Suprapubic skin (tissue), 4 donors: ENCODE measurements at places on chromosomes 13 and 19. TPM values are rescaled to one million over a fixed set of nuclear protein-coding genes. Genes with fewer than 3 reads are reported as not detected.
A peak's percentile ranks its signal among the peaks of the same experiment; 100 is the strongest.

DNA sequence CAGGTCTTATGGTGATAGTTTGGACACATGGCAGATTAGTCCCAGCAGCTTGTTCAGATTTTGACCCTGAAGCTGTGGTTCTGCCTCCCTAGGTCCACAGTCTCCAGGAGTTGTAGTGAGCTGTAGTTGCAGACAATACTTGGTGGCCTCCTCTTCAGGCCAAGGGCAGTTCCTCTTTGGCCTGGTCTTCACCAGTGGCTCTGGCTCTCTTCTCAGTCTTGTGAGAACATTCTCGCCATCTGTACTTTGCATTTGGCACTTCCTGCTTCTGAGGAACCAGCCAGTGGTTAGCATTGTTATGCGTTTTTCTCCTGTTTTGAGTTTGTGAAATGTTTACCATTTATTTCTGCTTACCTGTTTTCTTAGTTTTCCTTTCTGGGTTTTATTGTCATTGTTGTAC lies 40.7 kb downstream of the PCCA start:
- no peak for DNase-seq

GRCh38 chr13:23959231-23959862 lies 62.0 kb upstream of the C1QTNF9B start:
- no peak for DNase-seq

DNA sequence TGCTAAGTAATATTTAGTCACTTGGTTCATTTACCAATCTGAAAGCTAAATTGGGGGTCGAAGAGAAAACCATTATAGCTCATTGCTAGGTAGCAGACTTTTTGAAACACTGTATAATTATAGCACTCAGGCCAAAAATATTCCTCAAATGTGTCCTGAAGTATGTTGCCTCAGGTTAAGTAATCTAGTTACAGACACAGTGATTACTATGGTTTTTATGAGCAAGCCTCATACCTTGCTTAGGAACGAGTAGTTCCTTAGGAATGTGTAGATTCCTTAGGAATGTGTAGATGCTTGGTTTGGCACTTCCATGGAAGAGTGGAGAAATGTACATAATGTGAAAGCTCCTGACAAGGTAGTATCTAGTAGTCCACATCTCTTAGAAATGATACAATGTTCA lies 387.5 kb downstream of the LMO7 start:
- DNase-seq, result no peak

DNA sequence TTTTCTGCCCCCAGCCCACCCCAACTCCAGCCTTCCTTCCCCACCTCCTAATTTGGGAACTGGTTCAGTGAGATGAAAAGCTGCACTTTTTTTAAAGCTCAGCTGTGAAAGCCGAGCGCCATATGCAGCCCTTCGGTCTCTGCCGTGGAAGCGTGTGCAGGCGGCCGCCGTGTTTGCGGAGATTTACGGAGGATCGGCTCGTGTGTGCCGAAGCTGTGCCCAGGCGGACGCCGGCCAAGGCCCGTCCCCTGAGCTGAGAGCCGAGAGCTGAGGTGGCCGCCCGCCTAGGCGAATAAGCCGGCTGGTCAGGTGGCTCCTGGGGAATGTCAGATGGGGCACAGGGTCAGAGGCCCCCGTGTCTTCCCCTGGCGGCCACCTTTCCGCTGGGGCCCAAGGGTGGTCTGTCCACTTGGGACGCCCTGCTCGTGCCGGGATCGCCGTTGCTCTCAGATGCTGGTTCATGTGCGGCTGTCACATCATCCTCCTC lies 78.7 kb downstream of the ZNF536 start:
- no peak for DNase-seq

GRCh38 chr19:10334588-10335351 lies 1.4 kb upstream of the RAVER1 start:
- peak; percentile 98 for DNase-seq

- DNase-seq, result no peak
These were observed 1.5 kb downstream of the GPR18 start for GRCh38 chr13:99256709-99257108.

DNA sequence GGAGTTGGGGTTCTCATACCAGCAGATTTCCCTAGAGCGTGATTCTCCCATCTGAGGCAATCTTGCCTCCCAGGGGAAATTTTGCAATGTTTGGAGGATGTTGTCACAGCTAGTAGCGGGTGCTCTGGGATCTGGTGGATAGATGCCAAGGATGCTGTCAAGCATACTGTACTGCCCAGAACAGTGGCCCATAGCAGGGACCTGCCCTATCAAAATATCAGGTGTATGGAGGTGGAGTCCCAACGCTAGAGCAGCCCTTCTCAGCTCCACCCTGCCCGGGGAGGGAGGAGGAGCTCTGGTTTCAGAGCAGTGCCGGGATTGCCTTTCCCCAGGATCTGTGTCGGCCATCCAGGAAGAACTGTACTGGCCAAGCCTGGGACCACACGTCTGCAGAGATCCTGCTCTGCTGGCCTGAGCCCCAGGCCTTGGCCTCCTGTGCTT lies 10.9 kb upstream of the QTRT1 start:
- DNase-seq, result no peak

GRCh38 chr19:18108897-18109296 lies 11.3 kb downstream of the MAST3 start:
- DNase-seq, result no peak

DNA sequence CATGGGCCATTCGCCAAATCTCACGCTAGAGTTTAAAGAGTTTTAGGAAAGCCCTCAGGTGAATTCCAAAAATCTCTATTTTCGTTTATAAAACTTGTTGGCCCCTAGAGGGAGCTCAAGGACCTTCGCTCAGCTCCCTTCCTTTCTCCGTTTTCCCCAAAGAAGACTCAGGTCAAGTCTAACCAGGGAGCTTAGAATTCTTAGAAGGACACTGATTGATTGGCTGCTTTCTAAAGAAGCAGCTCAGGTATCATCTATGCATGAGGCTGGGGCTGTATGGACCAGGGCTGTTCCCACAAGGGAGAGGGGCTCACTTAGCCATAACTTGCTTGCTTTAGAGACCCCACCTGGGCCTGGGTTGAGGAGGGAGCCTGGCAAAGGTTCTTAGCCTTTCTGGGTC lies 20.5 kb downstream of the DZIP1 start:
- DNase-seq, result no peak

GRCh38 chr19:52622261-52622660 lies 15.9 kb downstream of the ZNF83 start:
- no peak for DNase-seq

DNA sequence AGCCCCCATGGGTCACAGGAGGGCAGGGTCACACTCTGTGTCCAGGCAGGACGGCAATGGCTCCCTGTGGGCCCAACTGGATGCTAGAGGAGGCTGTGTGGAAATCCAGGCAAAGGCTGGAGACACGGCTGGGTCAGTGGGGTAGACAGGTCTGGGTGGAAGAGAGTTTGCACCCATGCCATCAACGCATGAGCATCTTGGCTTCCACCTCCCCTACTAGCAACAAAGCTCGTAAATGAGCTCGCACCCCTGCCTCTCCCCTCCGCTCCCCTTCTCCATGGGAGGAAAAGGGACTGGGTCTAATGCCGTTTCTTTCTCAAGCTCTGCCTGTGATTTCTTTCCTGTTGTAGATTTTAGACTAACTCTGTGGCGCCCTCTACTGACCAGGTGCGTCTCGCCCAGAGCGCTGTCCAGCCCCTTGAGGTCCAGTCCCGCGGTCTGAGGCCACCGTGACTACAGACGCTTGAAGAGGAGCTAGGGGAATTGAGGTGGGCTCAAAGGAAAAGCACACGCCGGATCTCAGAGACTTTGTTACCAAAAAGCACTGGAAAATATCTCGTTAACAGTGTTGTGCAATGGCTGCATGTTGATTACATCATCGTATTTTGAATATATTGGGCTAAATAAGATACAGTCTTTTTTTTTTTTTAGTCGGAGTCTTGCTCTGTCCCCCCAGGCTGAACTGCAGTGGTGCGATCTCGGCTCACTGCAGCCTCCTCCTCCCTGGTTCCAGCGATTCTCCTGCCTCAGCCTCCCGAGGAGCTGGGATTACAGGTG lies 50.7 kb upstream of the USP29 start:
- no peak for DNase-seq

GRCh38 chr13:80945328-80945727 lies 604.4 kb upstream of the SPRY2 start:
- no peak for DNase-seq

GRCh38 chr19:45154064-45154827 lies 6.5 kb downstream of the NKPD1 start:
- no peak for DNase-seq

DNA sequence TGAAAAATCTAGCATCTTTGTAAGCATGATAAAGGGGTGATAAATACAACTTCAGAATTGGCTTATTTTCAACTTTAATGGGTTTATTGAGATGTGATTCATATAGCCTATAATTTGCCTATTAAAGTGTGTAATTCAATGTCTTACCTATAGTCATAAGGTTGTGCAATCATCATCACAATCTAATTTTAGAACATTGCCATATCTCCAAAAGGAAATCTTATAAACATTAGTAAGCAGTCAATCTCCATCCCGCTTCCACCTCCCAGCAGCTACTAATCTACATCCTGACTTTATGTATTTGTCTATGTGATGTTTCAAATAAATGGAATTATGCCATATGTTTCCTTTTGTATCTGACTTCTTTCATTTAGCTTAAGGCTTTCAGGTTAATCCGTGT lies 145.2 kb upstream of the KLHL1 start:
- DNase-seq, result no peak

DNA sequence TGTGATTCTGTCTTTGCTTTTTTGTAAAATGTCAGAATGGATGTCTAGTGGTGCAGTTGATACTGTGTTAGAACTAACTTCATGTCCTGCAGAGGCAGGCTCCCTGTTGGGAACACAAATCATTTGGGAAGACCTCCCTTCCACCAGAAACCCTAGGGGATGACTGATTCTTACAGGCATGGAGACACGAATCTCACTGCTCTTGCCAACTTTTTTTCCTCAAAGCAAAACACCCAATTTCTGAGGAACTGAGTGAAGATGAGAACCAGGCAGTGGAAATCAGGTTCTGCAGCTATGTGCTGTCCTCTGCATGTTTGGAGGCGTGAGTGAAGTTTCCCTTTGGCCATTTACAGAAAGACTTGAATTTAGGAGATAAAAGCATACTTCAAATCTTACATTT lies 87.5 kb upstream of the CSNK1A1L start:
- no peak for DNase-seq

GRCh38 chr19:51710163-51710562 lies 13.6 kb downstream of the HAS1 start:
- no peak for DNase-seq

DNA sequence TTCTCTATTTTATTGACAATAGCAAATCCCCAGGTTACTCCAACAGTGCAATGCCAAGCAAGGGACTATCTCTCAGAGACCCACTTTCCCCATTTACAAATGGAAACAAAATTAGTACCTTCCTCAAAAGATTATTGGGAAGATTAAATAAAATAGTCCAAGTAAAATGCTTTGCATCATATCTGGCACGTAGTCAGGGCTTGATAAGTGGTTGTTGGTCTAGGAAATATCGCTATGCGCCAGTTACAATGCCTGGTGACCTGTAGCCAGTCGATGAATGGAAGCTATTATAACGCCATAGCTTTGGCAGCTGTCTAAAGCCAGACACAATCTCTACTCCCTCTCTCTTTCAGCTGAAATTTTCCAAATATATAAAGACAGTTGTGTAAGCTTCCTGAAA lies 220.3 kb downstream of the RAP2A start:
- DNase-seq, result no peak

- DNase-seq, result no peak
These were observed 42.9 kb downstream of the CAB39L start for GRCh38 chr13:49400755-49401659.

DNA sequence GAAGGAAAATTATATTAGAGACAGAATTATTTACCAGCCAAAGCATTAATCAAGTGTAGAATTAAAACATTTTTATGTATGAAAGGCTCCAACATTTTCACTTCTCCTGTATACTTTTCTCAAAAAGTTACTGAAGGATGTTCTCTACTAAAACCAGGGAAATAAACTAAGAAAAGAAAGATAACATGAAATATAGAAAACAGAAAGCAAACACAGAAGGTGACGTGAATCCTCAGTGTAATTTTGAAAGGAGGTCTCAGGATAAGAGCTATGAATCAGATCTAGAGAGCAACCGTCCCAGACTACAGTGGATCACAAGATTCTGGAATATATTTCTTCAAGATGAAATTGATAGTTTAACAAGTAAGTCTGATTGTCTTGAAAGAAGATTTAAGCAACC lies 144.5 kb downstream of the CYSLTR2 start:
- no peak for DNase-seq

DNA sequence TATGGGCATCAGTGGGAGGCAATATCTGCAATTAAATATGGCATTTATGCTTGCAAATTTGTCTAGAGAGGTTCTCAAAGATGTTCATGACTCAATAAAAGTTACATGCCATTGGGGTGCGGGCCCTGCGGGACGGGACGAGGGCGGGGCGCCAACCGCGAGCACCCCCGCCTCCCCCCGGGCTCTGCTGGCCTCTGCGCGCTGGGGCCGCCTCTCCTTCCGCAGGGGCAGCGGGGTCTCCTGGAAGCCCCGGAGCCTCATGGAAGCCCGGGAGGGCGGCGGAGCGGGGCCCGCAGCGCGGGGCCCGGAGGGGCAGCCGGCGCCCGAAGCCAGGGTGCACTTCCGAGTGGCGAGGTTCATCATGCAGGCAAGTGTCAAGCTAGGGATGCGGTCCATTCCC lies 179.2 kb downstream of the TPTE2 start:
- DNase-seq, result no peak

DNA sequence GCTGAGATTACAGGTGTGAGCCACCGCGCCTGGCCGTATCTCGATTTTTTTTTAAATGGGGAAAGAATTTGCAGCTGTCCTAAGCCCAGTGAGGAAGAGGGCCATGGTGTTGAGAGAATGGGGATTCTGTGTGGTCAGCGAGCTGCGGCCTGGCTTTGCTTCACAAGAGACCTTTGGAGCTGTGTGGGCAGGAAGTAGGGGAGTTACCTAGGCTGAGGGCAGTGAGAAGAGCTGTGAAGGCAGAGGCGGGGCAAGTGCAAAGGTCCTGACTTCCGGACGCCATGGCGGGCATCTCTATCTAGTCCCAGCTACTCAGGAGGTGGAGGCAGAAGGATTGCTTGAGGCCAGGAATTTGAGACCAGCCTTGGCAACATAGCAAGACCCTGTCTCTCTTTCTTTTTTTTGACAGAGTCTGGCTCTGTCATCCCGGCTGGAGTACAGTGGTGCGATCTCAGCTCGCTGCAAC lies 4.9 kb downstream of the AP2A1 start:
- DNase-seq, result no peak

The TNFSF9 gene
- total RNA-seq, result 1.9 TPM

The ZNF723 gene
- total RNA-seq, result not detected

The B9D2 gene
- total RNA-seq, result 5.7 TPM

The FXYD3 gene
- 745 TPM for total RNA-seq

The ZNF490 gene
- total RNA-seq, result 9.3 TPM

The TRIP10 gene
- total RNA-seq, result 25.5 TPM
